Stimulated activated CD4-positive, alpha-beta T cell treated with anti-CD3 and anti-CD28 coated beads, Interleukin-2, amount 100 ng/mL, for 24 hours (primary cell): ENCODE measurements at places on chromosomes 4 and X.

- no peak for DNase-seq
These were observed 132.1 kb upstream of the CXCL13 start for GRCh38 chr4:77473509-77473908.

DNA sequence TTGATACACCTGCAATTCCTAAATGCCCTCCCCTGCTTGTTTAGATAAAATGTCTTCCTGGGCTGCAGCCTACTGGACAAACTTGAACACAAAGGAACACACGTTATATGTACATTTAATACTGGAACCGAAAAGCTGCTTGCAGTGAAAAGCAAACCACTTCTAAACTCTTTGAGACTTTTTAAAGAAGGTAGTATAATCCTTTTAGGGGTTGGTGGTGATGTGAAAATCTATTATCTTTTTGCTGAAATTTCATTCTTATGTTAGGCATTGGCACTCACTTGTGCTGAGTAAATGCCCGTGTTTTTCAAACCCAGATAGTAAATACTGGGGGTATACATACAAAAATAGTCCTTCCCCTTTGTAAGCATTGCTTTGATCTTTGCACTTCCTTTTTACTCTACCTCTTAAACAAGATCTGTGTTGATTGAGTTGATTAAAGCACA is 2.2 kb downstream of the NFKB1 start:
- no peak for DNase-seq

GRCh38 chr4:15847746-15848145 is 69.6 kb downstream of the CD38 start:
- DNase-seq = no peak

DNA sequence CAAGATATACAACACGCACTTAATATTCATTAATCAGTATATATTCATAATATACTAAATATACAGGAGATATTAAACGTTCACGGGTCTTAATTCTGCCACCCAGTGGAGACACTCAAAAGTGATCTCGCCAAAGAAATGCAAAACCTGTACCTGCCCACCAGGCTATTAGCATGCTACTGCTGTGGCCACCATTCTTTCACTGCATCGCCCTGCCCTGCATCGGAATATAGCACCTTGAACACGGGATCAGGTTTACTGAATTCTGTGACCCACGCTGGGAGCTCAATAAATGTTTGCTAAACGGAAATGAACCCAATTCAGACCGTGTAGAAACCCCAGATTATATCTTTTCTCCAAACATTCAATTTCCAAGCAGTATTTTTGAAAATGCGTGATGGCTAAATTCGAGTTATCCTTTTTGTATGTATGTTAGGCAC is 840 bp upstream of the CLCN3 start:
- peak; percentile 55 for DNase-seq

DNA sequence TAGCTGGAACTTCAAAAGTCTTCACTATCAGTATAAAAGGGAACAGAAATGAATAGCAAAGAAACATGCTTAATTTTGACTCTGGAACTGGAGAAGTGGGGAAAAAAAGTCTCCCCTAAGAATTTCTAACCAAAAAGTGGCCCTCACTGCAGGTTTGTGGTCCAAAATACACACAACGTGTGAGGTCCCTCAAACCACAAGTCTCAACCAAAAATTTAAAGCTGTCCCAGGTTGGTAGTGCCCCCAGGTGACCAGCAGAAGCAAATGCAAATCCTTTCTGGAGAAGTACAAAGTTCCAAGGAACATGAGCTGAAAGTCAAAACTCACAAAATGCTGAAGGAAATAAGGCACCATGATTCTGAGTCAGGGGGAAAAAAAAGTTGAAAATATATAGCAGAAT is 23.6 kb upstream of the VAMP7 start:
- no peak for DNase-seq

DNA sequence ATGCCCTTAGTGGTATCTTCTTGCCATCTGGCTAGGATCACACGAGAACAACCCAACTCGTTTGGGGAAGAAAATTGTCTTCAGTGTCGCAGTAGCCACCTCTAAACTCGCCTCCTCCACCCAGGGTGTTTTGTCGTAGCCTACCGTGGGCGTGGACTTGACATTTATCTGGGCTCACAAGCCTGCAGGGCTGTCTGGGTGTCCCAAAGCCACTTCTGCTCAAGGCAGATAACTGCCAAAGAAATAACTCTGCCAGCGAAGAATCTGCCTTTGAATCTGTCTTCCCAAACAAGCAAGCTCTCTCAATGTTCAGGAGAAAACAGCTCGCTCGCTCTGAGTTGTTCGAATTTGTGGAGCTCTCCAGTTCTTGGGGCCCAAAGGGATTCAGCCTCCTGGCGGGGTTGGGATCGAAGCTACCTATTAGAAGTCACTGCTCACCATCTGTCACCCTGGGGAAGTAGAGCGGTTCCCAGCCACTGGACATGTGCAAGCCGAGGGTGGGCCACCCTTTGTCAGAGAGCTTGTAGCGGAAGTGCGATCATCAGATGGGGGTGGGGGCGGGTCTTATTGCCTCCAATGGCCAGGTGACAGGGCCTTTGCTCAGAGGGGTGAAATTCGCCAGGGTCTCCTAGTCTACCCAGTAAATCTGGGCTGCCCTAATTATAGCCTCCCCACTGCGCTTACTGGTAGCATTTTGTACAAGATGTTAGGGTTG is 14.8 kb downstream of the BLOC1S4 start:
- no peak for DNase-seq

GRCh38 chr4:184437565-184438265 is 36.6 kb downstream of the IRF2 start:
- DNase-seq = no peak

GRCh38 chrX:135973025-135973547 is 702 bp downstream of the MMGT1 start:
- no peak for DNase-seq

DNA sequence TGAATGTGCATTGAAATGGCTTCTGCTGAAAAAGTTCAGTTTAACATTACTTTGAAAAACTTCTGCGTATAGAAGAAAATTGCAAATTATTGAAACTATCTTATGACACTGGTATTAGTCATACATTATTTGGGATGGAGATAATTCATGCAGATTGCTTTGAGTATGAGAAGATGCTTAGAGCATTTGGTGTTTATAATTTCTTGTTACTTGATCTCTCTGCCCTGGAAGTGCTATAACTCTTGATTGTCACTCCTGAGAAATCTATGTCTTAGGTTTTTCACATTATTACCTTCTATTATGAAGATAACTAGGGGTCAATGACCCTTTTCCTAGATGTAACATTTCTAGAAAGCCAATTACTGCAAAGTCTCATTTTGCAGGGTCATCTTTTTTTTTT is 36.4 kb downstream of the TMEM131L start:
- DNase-seq = no peak

- no peak for DNase-seq
These were observed 69.4 kb downstream of the NSG1 start for GRCh38 chr4:4456351-4456750.
